ENCODE measurements at places on chromosomes 2 and 18.
A peak's percentile ranks its signal among the peaks of the same experiment; 100 is the strongest.

DNA sequence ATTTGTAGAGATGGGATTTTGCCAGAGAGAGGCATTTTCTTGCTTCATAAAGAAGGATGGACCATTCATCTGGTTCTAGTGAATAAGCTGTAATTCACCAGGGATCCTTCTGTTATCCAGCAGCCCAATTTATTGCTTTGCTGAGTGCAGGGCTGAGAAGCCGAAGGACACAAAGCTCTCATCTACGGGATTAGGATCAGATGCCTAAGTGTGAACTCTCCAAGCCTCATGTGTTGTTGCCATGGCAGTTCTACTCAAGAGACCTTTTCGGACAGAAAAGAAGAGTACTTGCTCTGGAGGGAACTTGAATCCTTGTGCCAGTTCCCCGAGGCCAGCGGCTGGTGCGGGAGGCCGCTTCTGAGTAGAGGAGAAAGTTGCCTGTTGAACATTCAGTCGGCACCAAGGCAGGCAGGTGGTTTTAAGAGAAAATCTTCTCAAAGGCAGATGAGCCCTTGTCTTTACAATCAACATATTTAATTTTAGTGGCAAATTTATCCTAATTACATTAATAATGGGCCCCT, 38.4 kb upstream of the MBP start:
- DNase-seq, result no peak

GRCh38 chr2:139992711-139993345, 1212.6 kb upstream of the NXPH2 start:
- no peak for DNase-seq

DNA sequence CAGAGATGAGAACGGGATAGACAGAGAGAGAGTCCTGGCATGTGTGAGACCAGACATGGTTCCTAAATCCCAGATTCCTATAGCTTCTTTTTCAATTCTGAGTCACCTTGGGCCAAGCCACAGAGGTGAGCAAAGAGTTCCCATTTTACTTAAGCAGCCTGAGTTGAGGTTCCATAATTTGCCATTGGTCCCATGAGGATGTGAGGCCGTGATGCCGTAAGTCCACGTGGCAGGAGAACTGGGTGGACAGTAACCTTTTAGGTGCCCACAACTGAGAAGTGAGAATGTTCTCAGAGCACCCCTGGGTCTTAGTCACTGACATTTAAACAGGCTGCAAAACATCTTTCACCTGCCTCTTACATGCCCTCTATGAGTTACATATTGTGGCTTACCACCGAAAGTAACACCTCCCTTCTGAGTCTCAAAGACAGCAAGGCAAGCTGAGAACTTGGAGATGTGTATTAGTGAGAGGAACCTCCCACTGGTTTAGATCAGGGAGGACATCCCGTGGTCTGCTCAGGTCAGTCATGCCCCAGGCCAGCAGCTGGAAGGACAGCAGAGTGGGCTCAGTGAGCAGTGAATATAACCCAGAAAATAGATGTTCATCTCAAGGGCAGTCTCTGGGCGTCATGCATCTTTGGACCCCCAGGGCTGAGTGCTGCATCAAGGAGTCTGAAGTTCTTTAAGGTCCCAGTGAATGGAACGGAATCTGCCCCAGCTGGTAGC, 127.9 kb upstream of the LGALSL start:
- DNase-seq, result peak; percentile 32

DNA sequence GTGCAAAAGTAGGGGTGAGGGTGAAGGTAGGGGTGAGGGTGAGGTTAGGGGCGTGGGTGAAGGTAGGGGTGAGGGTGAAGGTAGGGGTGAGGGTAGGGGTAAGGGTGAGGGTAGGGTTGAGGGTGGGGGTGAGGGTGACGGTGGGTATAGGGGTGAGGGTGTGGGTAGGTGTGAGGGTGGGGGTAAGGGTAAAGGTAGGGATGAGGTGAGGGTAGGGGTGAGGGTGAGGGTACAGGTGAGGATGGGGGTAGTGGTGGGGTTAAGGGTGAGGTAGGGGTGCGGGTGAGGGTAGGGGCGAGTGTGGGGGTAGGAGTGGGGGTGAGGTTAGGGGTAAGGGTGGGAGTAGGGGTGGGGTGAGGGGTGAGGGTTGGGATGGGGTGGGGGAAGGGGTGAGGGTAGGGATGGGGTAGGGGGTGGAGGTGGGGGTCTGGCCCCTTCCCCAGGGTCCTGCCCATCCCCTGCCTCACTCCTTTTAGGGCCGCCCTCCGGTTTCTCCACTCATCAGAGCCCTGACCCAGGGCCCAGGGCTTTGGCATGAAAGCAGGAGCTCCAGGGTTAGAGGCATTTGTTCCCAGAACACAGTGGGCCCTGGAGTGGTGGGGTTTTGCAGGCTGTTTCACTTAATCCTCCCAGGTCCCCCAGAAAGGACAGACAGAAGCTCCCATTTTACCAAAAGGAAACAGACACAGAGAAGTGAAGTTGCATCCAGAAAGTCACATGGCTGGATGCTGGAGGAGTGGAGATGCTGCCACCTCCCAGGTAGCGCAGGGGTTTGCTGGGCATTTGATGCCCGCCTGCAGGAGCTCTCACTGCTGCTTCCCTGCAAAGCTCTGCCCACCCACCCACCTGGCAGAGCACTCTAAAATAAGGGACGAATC, 26.9 kb downstream of the SNORC start:
- no peak for DNase-seq

- no peak for DNase-seq
Observed at GRCh38 chr2:120343100-120343432, 2.9 kb upstream of the INHBB start.

Measured in stimulated activated CD4-positive, alpha-beta T cell treated with anti-CD3 and anti-CD28 coated beads, Interleukin-1b, Interleukin-23, amount 100 ng/mL, for 24 hours (primary cell).